ENCODE measurements at places on chromosomes 6 and 20.

- DNase-seq = peak; percentile 78
Measured at GRCh38 chr20:3470627-3471396, at the start of gene ATRN. TSS of gene ATRN (plus strand) at chr20:3471018. CDS start at chr20:3471108, 90 bp downstream.

DNA sequence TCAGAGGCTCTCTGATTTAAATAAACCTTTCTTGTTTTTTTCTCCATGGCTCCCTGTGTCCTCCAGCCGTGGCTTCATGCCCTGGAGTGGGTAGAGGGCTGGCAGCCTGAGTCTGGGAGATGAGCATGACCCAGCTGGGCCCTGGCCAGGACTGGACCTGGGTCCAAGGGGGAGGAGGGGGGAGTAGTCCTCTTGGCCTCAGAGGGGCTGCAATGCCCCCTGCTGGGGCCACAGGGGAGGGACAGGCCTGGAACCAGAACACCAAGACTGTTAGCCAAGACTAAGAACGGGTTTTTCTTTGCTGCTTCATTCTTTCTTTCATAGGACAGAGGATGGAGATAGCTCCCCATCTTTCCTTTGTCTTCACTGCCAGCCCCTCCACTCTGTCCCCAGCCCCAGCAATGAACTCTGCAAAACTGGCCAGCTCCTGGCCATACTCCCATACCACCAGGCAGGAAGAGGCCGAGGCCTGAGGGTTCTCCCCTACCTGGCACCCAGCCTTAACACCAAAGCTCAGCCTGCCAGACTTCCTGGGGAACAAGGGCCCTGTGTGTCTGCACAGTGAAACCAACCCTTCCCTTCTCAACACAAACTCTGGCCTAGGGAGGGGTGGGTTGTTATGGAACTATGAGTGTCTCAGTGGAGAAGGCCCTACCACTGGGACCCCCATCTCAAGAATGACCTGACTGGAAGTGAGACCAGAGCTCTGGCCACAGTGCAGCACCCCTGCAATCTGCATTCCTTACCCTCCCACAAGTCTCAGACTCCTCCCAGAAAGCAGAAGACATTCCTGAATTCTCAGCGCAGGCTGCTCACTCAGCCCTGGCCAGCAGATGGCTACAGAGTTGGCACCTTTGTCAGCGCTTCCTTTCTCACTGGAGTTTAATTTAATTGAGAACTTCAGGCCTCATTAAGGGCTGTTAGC lies 11.0 kb downstream of the SLC29A1 start:
- DNase-seq = peak; percentile 28

DNA sequence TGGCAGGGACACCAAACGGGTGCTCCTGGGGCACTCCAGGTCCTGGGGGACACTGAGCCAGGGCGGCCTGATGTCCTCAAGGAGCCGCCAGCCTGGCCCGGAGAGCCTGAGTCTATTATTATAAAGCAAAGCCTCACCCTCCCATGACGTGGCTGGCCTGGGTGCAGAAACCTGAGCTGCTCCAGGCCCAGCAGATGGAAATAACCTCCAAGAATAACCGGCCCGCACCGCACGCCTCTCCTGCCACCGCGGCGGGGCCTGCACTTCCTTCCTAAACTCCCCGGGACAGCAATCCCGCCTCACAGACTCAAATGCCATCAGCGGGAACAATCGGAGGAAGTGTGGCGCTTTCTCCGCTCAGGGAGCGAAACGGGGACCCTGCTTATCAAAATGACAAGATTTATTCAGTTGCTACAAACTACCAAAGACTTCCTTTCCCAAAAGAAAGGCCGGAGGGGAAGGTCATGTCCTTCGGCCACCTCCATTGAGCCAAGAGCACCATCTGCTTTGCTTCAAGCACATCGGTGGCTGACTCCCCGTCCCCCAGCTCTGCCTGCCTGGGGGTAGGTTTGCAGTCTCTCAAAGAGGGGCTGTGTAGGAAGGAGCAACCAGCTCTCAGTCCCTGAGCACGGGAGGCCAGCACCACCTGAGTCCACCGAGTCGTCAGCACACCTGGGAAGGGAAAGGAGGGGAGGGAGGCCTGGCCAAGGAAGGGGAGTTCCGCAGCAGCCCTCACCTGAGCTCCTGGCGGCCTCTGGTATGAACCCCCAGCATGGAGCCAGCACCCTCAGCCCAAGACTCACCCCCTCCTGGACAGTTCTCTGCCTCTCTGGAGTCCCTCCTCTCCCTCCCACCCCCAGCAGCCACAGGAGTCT lies 78.6 kb upstream of the QKI start:
- no peak for DNase-seq

DNA sequence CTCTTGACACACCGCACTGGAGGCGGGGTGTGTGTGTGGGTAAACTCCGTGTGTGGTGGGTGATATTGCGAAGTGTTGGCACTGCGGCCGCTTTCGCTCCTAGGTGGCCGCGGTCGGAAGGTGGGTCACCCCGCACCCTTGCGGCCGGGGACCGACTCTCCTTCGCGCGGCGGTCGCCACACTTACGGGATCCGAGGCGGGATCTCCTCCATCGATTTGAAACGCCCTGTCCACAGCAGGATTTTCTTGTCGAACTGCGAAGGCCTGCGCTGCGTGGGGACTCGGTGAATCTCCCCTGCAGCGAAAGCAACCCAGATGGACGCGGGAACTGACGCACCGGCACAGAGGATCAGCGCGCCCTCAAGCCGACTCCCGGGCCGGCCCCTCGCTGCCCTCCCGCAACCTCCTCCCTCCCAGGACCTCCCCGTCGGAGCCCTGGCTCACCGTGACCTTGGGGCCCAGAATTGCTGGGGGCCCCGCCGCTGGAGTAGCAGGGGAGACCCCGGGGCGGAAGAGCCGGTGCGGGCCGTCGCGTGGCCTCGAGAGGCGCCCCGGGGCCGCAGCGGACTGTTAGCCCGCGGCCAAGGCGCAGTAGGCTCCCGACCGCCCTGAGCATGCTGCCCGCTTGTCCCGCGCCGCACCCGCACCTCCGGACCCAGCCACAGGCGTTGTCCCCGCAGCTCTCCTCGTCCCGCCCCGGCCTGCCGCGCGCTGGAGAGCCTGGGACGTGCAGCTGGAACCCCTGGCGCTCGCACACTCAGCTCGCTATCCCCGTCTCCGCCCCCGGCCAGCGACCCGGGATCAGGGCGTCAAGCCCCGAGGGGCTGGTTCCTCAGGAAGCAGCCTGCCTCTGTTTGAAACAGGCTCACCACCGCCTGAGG lies at the start of gene FAM162B:
FAM162B (minus strand) TSS at position 759 of the 881 bp plus-strand sequence; CDS start at position 616, 143 bp downstream.
- no peak for DNase-seq

GRCh38 chr6:3139090-3139903 lies 18.0 kb downstream of the TUBB2A start:
- peak; percentile 45 for DNase-seq

GRCh38 chr20:49924247-49924646 lies 8.9 kb upstream of the SPATA2 start:
- no peak for DNase-seq

DNA sequence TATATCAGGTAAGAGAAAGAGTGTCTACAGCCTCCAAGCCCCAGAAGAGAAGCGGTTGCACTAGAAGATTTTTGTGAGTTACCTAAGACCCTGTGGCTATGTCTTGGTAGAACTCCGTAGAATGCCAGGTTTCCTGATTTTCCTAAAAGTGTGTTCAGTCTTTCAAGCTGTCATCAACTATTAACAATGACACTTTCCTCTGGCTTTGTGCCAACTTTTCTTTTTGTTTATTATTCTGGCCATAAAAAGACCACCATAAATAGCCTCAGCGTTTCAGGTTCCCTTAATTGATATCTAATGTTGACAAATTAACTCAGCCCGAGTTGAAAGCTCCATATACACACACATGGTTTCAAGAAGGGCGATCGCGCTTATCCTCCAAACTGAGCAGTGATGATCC lies 1.2 kb downstream of the PAK5 start:
- no peak for DNase-seq

DNA sequence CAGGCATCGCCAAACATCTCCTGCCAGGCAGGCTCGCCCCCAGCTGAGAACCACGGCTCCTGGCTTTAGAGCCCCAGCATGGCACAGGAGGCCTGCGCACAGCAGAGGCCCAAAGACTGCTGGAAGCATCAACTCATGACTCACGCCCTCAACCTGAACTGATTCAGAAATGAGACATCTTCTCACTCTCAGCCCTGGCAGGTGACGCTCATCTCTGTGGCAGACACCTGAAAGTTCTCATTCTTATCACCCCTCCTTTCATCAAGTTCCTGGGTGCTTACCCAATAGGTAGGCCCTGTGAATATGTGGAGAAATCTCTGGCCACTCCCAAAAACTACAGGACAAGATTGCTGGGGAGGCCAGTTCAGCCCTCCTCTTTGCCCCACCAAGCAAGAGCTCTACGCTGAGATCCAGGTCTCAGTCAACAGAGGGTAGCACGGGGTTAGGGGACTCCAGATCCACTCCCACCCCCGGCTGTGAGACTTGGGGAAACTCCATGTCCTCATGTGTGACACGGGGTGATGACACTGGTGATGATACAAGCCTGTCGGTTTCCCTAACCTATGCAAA lies 11.3 kb downstream of the NFATC2 start:
- no peak for DNase-seq
